ENCODE measurements at places on chromosomes 5 and 9.

- DNase-seq: peak; percentile 0
Observed at GRCh38 chr5:178298283-178298807, 65.7 kb upstream of the PHYKPL start.

GRCh38 chr9:4615251-4615650, 46.8 kb upstream of the PLPP6 start:
- no peak for DNase-seq

GRCh38 chr9:83065233-83065632, 2.3 kb upstream of the RASEF start:
- DNase-seq: no peak

DNA sequence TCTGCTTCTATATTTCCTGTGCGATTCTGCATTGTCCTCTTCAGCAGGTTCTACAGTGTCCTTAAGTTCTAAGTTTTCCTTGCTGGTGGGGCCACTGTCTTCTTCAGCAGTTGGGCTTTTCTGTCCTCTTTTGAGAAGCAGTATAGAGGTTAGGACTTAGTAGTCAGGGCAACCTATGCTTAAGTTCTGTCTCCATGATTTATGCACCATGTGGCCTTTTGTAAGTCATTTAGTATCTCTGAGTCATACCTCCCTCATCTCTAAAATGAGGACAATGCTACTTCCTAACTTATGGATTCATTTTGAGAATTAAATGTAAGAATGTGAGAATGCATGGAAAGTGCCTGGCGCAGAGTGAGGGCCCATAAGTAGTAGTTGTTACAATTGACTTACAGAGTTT, 46.8 kb downstream of the GRIN3A start:
- DNase-seq: no peak

DNA sequence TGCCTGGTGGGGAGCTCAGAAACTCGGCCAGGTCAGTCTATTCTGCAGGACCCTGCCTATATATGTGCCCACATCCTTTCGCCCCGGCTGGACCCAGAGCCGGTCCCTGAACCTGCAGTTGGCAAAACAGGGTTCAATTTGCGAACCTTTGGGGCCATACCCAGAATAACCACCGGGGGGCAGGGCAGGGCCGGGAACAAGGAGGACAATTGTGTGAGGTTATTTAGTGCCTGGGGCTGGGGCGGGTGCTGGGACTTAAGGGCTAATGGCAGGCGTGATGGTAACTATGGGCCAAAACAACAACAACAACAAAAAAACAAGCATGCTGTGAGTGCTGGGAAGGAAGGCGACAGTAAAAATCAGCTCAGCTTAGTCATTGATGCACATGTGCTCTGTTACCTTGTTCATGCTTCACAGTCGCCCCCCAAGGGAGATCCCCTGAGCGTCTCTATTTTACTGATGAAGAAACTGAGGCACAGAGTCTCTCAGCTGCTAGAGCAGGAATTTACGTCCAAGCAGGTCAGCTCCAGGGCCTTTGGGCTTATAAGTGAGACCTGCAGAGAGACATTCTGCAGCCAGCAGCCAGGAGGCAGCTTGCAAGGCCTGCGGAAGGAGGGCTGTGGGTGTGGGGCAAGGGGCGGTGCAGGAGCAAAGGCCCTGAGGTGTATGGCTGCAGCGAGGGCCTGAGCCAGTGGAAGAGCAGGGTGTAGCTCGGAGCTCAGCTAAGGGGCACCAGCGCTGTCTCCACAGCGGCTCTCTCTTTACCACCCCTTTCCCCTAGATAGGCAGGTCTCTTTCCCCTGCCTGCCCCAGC, 106.0 kb downstream of the PHF2 start:
- peak; percentile 85 for DNase-seq

- no peak for DNase-seq
Observed at GRCh38 chr5:126939887-126940286, 90.5 kb downstream of the MARCHF3 start.

All from right cardiac atrium (tissue), 5 donors.